ENCODE measurements at places on chromosomes 4 and X. TPM values are rescaled to one million over a fixed set of nuclear protein-coding genes. Genes with fewer than 3 reads are reported as not detected.

DNA sequence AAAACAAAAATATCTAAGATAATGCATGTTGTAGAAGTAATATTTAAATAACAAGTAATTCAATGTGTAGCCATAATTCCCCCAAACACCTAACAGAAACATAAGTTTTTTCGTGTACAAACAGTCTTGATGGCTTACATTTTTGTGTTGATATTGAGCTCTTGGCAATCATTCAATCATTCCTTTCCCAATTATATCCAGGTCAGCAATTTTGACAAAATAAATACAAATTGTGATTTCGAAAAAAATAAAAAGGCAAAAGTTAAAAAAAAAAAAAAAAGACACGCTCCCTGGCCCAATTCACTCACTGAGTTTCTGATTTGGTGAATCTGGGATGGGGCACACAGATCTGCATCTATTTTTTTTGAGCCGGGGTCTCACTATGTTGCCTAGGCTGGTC is 187.6 kb upstream of the GPC4 start:
- no peak for DNase-seq
- H3K4me1 ChIP-seq: peaks cover 7% of the 10 kb centered on the region
- H3K36me3 ChIP-seq: no peaks in the 10 kb centered on the region
- no peak overlapping the region for H3K4me3 ChIP-seq
- no peak overlapping the region for H3K27ac ChIP-seq

ENAM gene
- 6.7 TPM for total RNA-seq

RAB41 gene
- total RNA-seq: not detected

- no peak overlapping the region for H3K4me3 ChIP-seq
- H3K4me1 ChIP-seq: no peaks in the 10 kb centered on the region
Measured at GRCh38 chr4:156983366-156983765, 11.8 kb upstream of the PDGFC start.

MAGEC2 gene
- not detected for total RNA-seq

P2RY10 gene
- 1.9 TPM for total RNA-seq

DNA sequence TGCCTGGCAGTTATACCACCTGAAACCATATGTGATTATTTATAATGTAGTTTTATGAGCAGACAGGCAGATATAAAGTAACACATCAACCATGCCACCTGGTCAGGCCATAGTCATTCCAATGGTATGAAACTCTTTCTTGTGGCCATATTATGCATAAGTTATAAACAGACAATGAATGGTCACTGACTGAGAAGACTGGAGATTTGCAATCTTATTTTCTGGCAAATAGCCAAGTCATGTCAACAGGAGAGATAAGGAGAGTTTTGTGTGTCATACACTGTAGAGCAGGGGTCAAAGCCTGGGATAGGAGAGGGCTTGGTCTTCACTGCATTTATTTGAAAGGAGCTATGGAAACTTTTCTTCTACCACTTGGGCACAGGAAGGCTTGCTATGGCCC is 29.5 kb downstream of the SORBS2 start:
- no peaks in the 10 kb centered on the region for H3K27me3 ChIP-seq
- no peak overlapping the region for H3K27ac ChIP-seq
- DNase-seq: no peak
- H3K4me3 ChIP-seq: no peak overlapping the region
- no peaks in the 10 kb centered on the region for H3K36me3 ChIP-seq

TREX2 gene
- total RNA-seq: 1.4 TPM

DNA sequence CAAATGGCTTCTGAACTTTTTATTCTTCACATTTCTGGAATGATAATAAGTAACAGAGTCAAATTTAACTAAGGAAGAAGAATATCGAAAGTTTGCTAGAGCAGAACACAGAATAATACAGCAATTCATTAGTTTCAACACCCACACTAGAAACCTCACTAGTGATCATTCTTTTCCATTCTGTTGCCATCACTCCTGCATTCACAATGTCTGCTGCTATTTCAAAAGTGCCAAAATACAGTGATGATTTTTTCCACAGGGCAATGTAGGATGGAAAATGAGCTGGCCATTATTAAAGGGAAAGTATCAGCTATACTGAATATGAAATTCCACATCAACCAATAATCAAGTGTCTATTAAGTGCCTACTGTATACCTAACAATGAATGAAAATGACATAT is 186.7 kb downstream of the USP46 start:
- H3K27me3 ChIP-seq: no peaks in the 10 kb centered on the region
- H3K4me3 ChIP-seq: no peak overlapping the region
- no peaks in the 10 kb centered on the region for H3K4me1 ChIP-seq
- no peaks in the 10 kb centered on the region for H3K36me3 ChIP-seq

DNA sequence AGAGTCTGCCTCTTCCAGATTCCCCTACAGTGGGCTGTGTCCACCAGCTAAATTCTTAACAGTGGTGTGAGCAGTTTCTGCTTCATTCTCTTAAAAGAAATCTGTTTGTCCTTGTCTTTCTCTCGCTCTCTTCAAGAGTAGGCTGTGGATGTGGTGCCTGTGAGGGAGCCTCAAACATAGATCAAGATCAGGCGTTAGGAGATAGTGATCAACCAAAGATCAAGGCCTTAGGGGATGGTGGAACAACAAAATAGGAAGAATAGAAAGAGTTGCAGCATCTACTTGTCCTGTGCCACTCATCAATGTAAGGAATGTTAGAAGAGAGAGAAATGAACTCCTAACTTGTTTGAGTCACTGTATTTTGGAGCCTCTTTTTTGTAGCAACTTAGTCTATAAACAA is 144.2 kb downstream of the AASDH start:
- no peaks in the 10 kb centered on the region for H3K36me3 ChIP-seq
- no peaks in the 10 kb centered on the region for H3K27me3 ChIP-seq
- DNase-seq: no peak
- no peak overlapping the region for H3K4me3 ChIP-seq
- no peak overlapping the region for H3K27ac ChIP-seq
- H3K4me1 ChIP-seq: no peaks in the 10 kb centered on the region

DNA sequence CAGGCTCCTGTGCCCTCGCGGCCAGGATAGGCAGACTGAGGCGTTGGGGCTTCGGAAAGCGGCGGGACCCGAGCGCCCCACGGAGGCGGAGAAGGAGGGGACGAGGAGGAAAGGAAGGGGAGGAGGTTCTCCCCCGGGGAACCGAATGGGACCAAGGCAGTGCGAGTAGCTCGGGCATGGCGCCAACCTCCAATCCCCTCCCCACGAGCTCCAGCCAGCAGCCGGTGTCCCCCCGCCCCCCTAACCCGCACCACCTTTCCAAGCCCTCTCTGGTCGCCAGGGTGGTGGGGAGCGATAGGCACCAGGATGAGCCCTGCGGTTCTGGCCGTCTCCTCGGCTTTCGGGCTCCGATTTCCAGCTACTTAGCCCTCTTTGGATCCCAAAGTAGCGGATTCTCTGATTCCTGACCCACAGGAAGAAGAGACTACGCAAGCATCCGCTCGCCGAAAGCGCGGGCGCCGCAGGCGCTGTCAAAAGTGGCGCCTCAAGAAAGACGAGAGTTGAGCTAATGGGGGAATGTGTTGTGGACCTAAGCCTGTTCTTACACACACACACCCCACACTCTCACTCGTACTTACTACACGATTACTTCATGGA is 15.2 kb upstream of the ZIC3 start:
- no peaks in the 10 kb centered on the region for H3K36me3 ChIP-seq
- no peak overlapping the region for H3K4me3 ChIP-seq
- DNase-seq: no peak
- H3K4me1 ChIP-seq: no peaks in the 10 kb centered on the region
- no peak overlapping the region for H3K27ac ChIP-seq
- peaks cover 37% of the 10 kb centered on the region for H3K27me3 ChIP-seq

GRCh38 chrX:861921-862320 is 231.3 kb downstream of the SHOX start:
- no peaks in the 10 kb centered on the region for H3K27me3 ChIP-seq
- H3K36me3 ChIP-seq: no peaks in the 10 kb centered on the region
- DNase-seq: no peak
- H3K4me1 ChIP-seq: no peaks in the 10 kb centered on the region
- no peak overlapping the region for H3K4me3 ChIP-seq

SLC10A7 gene
- 15.1 TPM for total RNA-seq

S100P gene
- not detected for total RNA-seq

DNA sequence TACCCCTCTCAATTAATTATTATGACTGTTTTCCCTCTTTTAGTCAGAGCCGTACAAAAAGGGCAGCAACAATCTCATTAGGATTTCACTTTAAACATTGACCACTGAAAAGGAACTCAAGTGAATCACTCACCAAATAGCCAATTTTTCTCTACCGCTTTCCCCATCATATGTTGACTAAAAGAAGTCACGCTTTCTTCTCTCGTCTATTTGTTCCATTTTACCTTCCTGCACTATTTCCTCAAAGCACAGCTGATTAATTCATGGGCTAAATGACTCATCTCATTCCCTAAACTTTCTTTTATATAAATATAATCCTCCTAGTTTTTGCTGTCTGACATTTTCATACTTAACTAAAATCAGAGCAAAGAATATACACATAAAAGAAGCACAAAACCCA is 8.2 kb downstream of the MID1 start:
- no peak for DNase-seq
- H3K27ac ChIP-seq: no peak overlapping the region
- no peaks in the 10 kb centered on the region for H3K36me3 ChIP-seq
- no peaks in the 10 kb centered on the region for H3K4me1 ChIP-seq
- H3K4me3 ChIP-seq: no peak overlapping the region

GRCh38 chrX:31199840-31200114 is 127.9 kb upstream of the FTHL17 start:
- DNase-seq: no peak
- H3K27me3 ChIP-seq: no peaks in the 10 kb centered on the region
- no peaks in the 10 kb centered on the region for H3K4me1 ChIP-seq
- H3K36me3 ChIP-seq: no peaks in the 10 kb centered on the region
- peak overlapping the region; percentile 25 for H3K27ac ChIP-seq
- no peak overlapping the region for H3K4me3 ChIP-seq

- H3K27ac ChIP-seq: peak overlapping the region; percentile 47
- H3K27me3 ChIP-seq: no peaks in the 10 kb centered on the region
- H3K4me3 ChIP-seq: no peak overlapping the region
- H3K36me3 ChIP-seq: no peaks in the 10 kb centered on the region
- DNase-seq: no peak
Measured at GRCh38 chr4:75907966-75908365, 5.7 kb upstream of the PPEF2 start.

DNA sequence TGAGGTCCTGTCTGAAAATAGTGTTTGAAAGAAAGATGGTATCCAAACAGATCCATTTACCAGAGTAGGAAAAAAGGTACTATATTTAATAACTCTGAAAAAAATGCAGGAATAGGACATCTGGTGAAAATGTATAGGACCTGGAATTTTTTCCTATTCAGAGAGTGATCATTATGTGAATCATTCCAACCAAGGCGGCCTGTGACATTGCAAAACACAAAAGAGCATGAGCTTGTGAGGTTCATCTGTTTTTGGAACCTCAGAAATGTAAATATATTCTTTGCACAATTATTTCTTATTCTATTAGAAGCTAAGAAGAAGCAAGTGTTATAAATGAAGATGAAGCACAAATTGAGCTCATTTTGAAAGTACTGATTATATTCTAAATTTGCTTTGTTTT is 2.0 kb downstream of the C4orf51 start:
- H3K36me3 ChIP-seq: no peaks in the 10 kb centered on the region
- H3K27me3 ChIP-seq: no peaks in the 10 kb centered on the region
- no peak overlapping the region for H3K27ac ChIP-seq
- DNase-seq: no peak
- peaks cover 3% of the 10 kb centered on the region for H3K4me1 ChIP-seq

DNA sequence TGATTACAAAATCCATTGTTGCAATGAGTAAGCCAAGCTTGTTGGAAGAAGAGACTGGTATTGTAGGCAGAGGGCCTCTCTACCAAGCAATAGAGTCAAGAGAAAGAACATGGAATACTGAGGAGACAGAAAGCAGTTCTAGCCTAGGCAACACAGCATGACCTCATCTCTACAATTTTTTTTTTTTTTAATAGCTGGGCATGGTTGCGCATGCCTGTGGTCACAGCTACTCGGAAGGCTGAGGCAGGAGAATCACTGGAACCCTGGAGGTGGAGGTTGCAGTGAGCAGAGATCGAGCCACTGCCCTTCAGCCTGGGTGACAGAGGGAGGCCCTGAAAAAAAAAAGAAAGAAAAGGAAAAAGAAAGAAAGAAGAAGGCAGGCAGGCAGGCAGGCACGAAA is 11.7 kb upstream of the ZBTB33 start:
- no peak overlapping the region for H3K4me3 ChIP-seq
- no peaks in the 10 kb centered on the region for H3K36me3 ChIP-seq
- no peaks in the 10 kb centered on the region for H3K27me3 ChIP-seq
- no peak for DNase-seq
- no peaks in the 10 kb centered on the region for H3K4me1 ChIP-seq

MAGED4B gene
- 13.3 TPM for total RNA-seq

DNA sequence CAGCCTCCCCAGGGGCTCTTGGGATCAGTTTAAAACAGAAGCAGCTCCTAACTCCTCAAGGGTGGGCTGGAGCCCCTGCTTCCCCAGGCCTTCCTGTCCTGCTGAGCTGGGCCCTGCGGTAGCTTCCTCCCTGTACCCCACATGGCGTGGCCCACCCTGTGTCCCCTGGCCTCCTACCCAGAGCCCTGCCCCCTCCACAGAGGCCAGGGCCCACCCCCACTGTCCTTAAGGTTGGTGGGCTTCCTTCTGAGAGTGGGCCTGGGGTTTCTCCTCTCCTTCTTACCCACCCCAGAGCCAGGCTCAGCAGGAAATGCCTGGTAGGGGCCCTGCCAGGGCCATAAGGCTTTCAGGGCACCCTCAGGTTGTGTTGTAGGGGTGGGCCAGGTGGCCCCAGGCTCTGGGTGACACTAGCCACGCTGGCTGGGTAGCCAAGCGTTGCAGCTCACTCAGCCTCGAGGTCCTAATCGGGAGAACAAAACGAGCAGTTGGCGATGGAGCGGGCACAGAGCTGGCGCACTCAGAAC is 11.6 kb downstream of the SH3BP2 start:
- H3K27me3 ChIP-seq: no peaks in the 10 kb centered on the region
- H3K4me1 ChIP-seq: peaks cover 60% of the 10 kb centered on the region
- DNase-seq: no peak
- H3K27ac ChIP-seq: no peak overlapping the region
- H3K4me3 ChIP-seq: no peak overlapping the region
- peaks cover 2% of the 10 kb centered on the region for H3K36me3 ChIP-seq

GRCh38 chr4:17400686-17401085 is 111.2 kb downstream of the QDPR start:
- no peaks in the 10 kb centered on the region for H3K4me1 ChIP-seq
- H3K27ac ChIP-seq: no peak overlapping the region
- H3K36me3 ChIP-seq: no peaks in the 10 kb centered on the region
- no peak overlapping the region for H3K4me3 ChIP-seq

- H3K27me3 ChIP-seq: no peaks in the 10 kb centered on the region
- H3K36me3 ChIP-seq: no peaks in the 10 kb centered on the region
- H3K4me1 ChIP-seq: peaks cover 3% of the 10 kb centered on the region
- peak within 1 kb of the TSS; percentile 61 for H3K4me3 ChIP-seq
Measured at GRCh38 chr4:2536193-2537010, at the start of gene FAM193A. TSS of gene FAM193A (plus strand) at chr4:2536647. CDS start at chr4:2536916, 269 bp downstream.

DNA sequence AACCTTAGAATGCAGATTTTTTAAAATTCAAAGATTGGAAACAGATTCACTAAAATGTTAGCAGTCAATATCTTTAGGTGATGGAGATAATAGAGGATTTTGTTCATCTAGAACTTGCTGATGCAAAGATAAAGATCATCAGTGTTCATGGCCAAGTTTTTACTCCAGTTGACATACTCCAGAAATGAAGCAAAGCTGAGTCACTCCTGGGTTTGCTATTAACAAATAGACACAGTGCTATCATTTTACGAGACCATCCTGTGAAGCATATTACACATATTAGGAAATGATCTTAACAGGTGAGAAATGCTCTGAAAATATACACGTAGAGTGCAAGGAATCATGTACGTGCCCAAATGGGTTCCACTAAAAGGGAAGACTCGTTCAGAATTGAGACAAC is 170.6 kb upstream of the FAM9B start:
- H3K36me3 ChIP-seq: no peaks in the 10 kb centered on the region
- H3K27me3 ChIP-seq: no peaks in the 10 kb centered on the region
- H3K27ac ChIP-seq: no peak overlapping the region
- H3K4me1 ChIP-seq: no peaks in the 10 kb centered on the region
